ENCODE measurements at places on chromosomes 2 and 18.

- DNase-seq, result no peak
Measured at GRCh38 chr2:110679337-110679707, 1.5 kb upstream of the BUB1 start.

- DNase-seq, result no peak
Measured at GRCh38 chr2:47891369-47892337, 14.6 kb downstream of the FBXO11 start.

GRCh38 chr2:54083445-54083844 is 32.0 kb upstream of the ACYP2 start:
- DNase-seq, result no peak

GRCh38 chr2:69955029-69955428 is 6.4 kb downstream of the ASPRV1 start:
- DNase-seq, result no peak

DNA sequence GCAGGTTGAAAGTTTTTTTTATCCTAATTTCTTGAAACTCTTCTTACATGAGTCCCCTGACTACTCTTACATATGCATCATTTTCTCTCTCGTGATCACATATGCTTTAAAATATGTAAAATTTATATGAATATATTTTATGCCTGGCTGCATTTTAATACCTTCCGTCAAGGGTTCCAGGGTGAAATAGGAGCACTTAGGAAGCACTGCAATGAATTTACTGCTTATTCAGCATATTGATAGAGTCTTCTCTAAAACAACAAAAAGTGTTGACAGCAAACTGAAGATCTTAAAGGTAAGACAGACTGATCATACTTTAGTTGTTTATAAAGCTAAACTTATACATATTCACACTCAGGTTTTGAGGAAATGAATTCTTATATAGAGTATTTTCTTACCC is 1191.6 kb upstream of the CRIM1 start:
- no peak for DNase-seq

- no peak for DNase-seq
Measured at GRCh38 chr2:124894199-124894598, 869.1 kb downstream of the CNTNAP5 start.

Measured in astrocyte of the cerebellum (primary cell).